T follicular helper cell (primary cell): ENCODE measurements at places on chromosomes 6 and 20.

DNA sequence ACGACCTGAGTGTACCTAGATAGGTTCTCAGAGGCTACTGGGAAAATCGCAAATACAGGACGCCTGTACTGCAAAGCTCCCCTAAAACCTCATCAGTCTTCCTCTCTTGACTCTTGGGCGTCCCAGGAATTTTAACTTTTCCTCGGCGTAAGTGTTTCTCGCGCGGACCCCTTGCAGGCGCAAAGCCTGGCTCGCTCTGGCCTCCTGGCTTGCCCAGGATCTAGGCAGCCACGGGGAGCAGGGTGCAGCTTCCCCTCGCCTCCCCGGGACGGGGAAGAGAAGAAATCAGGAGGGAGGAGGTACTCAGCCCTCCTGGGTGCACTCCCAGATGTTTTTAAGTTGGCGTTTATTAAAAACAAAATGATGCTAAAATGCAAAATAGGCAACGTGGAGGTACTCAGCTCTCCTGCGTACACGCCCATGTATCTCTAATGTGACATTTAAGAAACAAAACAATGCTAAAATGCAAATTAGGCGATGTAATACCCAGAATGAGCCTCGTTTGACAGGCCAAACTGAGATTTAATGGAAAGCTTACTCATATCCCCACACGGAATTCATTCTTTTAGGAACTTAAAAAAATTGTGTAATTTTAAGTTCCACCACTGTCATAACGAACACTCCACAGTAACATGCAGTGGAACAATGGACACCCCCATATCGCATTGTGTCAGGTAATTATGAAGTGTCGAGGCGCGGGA is 1.6 kb upstream of the SOBP start:
- DNase-seq: no peak

GRCh38 chr6:152207915-152208714 is 400.6 kb downstream of the ESR1 start:
- DNase-seq: no peak

DNA sequence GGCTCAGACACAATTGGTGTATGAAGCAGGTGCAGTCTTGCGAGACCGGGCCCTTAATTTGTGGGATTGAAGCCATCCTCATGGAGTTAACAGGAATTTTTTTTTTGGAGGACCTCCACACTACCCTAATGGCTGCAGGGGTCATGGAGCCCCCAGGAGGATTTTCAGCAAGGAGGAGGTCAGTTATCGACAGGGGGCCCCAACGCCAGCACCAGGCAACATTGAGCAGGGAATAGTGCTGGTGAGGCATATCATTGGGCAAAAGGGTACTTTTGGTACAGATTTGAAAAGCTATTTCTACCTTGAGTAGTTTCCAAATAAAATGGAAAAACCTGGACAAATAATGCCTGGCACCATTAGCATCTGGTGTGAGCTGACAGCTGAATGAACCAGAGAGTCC is 6.7 kb downstream of the FAM50B start:
- no peak for DNase-seq

DNA sequence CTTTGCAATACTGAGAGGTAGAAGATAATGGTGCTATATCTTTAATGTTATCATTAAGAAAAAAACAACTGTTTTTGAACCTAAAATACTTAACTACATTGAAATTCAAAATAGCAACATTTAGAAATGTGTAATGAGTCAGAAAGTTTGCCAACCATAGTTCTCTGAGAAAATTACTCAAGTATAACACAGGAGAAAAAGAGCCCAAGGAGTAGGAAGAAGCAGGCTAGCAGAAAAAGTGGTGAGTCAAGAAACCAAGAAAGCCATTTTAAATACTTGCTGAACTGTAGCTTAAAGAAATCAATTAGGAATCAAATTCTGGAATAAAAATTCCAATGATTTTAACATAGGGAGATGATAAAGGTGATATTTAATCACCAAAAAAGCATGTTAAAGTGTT is 181.0 kb upstream of the RSPO3 start:
- DNase-seq: no peak

DNA sequence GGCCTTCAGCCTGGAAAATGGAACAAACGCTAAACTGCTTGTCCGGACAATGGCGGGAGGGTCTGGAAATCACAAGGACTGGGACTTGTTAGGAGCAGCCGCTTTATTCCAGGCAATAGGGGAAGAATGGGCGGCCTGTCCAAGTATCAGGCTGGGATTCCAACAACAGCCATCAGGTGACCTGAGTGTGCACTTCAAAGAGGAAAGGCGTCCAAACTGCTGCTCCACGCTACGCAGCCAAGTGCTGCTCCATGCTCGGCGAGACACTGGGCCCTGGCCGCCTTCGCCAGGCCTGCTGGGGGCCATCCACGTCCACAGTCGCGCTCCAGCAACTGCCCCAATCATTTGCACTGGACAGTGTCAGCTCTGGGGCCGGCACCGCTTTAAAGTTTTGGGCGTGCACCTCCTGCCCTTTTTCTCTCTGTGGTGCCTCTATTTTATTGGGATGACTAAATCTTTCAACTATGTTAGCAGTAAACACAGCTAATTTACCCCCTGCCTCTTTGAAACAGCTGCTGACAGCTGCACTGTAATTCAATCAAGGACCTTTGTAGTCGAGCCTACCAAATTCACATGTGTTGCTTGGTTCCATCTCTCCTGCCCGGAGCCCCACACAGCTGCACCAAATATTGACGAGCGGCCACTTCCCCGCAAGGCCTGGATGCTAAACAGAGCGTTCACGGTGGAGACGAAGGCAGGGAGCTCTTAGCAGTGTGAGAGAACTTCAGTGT is 98.3 kb downstream of the BMP7 start:
- no peak for DNase-seq

- no peak for DNase-seq
Observed at GRCh38 chr6:147341486-147341885, 137.3 kb downstream of the STXBP5 start.

DNA sequence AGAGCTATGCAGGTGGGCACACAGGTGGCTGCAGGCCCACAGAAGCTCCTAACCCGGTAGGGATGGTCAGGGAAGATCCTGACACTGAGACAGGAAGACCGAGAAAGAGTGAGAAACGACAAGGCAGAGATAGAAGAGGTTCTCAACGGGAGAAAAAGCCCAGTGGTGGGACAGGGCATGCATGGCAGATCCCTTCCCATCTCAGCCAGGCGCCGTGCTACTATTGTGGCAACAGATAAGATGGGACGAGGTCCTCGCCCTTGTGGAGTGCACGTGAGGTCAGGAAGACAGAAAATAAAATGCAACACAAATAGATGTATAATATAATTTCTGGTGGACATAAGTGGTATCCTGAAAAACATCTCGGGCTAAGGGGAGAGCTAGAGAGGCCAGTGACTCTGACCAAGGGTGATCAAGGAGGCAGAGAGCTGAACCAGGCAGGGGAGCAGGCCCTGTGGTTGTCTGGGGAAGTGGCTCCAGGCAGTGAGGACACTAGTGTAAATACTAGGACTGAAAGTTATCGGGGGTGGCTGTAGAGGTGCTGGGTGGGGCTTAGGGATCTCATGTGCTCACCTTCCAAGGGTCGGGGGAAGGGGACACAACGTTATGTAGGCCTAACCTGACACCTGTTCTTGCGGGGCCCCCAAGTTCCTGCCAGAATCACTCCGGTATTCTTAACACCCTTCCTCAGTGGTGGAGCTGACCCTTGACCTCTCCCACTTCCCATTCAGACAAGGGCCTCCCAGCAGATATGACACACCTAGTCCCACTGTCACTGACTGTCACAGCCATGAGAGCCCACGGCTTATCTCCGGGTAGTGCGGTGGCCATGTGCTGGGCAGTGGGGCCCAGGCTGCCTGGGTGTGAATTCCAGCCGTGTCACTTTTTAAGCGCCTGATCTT is 1.0 kb downstream of the SRXN1 start:
- DNase-seq: no peak

DNA sequence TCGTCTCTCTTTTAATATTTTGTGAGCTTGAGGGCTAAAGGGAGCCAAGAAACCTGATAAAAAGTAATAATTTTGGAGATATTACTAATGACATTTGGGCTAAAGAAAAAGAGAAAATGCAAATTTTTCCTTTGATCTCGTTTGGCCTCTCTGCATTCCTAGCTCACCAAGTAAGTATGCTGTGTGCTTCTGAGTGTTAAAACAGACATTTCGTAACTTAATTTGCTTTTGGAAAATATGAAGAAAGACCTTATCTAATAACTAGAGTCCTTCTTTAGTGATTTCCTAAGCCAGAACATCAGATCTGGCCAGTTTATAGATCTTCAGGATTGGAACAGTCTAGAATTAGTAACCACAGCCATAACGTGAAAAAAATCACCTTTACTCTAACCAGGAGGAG is 872.9 kb upstream of the SLC35B3 start:
- no peak for DNase-seq

DNA sequence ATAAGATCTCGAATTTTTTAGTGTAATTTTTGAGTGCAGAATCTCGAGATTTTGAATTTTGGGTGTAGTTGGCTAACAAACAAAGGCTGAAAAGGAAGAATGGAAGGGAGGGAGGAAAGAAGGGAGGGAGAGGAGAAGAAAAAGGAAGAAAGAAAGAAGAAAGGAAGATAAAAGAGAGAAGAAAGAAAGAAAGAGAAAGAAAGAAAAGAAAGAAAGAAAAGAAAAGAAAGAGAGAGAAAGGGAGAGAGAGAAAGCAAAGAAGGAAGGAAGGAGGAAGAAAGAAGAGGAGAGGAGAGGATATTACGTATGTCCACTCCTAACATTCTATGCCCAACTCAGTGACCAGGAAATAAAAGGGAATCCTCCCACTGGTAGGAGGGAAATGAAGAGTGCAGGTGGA is 169.6 kb downstream of the TBXT start:
- no peak for DNase-seq

DNA sequence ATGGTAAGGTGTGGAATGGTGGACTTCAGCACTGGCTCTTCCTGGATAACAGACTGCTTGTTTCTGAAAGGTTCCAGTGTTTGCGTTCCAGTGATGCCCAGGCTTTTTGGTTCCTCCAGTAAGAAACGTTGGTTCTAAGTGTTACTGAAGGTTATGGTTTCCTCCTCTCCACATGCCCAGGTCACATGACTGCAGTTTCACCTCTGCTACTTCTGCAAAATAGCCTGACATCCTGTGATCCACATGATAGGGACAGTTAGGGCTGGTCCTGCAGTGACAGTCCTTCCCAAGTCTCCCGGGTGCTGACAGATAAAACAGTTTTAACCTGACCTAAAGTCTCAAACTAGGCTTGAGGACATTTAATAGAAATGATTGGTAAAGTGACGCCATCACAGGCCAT is 132.2 kb upstream of the CST7 start:
- DNase-seq: no peak

DNA sequence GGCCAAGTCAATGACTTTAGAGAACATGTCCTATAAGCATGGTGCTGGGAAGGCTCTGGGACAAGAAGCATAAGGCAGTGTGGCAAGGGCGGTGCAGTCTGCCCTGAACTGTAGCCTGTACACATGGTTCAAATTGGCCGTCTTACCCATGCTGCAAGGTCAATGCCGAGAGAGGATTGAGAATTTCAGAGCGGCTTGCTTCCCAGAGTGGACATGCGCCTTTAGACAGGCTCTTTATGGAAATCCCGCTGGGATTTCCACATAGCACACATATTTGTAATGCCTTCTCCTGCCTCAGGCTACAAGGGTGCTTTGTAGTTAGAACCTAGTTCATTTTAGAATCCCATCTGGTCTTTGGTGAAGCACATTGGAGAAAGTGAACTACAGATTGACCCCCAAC is 36.1 kb upstream of the CEP162 start:
- DNase-seq: no peak

DNA sequence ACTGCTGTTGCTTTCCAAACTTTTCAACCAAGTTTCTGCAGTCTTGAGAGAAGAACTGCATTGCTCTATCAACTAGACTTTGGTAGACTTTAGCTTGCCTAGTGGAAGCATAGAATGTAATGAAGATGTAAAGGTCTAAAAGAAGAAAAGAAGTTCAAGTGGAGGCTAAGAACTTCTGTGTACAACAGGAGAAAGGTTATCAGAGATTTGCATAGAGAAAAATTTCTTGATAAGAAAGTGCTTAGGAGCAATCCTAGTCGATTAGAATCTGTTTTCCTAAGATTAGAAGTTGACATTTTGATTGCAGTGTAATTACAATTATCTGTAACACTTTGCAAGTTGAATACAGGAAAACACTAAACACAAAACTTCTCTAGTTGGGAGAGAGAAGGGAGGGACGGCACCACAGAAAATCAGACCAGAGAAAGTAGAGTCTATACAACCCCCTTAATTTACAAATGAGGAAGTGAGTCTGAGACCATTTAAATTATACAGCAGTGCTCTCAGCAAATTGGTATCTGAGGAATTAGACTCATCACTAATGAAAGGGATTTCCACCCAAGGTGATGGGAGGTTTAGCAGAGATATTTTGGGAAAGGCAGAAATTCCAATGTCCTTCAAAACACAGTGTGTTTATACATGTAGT is 194.3 kb upstream of the MARCKS start:
- no peak for DNase-seq

GRCh38 chr6:40485795-40486194 is 101.4 kb downstream of the LRFN2 start:
- no peak for DNase-seq

DNA sequence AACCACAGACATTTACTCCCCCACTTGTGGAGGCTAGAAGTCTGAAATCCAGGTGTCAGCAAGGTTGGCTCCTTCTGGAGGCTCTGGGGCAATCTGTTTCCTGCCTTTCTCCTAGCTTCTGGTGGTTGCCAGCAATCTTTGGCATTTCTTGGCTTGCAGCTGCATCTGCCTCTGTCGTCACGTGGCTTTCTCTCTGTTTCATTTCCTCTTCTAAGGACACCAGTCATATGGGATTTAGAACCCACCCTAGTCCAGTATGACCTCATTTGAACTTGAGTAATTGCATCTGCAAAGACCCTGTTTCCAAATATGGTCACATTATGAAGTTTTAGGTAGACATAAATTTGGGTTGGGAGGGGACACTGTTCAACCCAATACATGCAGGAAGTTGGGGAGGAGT is 56.2 kb upstream of the EPB41L1 start:
- DNase-seq: no peak

DNA sequence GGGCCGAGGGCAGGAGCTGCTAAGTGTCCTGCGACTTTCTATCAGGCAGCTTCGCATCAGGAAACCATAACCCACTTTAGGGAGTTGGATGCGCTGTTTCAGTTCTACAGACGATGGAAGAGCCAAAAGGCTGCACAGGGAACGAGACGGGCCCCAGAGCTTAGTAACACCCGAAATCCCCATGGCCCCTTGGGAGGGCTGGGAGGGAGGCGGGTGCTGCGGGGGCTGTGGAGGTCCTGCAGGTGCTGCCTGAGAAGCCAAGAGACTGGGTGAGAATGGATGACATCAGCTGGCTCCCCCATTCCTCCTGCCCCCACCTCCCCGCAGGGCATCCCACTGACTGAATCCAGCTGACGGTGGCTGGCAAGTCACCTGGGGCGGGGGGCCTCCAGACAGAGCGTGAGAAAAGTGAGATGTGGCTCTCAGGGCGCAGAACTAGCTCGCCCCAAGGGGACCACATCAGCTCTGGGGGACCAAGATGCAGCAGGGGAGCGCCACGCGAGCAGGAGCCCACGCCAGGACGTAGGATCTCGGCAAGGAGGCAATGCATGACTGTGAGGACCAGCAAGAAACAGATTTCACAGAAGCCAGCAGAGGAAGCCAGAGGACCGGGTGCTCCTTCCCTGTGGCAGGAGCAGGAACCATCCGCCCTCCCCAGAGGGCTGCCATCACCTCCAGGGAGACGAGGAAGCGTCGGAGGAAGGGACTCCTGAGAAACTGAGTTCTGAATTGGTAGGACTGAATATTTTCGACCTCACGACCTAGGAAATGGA is 36.8 kb downstream of the PNLDC1 start:
- DNase-seq: no peak
